ENCODE measurements at places on chromosomes 3 and 15.

- DNase-seq = peak; percentile 97
These were observed 41.9 kb downstream of the NIPA2 start for GRCh38 chr15:22880068-22880980.

- DNase-seq = no peak
These were observed 25.3 kb downstream of the SEMA5B start for GRCh38 chr3:123002100-123002748.

DNA sequence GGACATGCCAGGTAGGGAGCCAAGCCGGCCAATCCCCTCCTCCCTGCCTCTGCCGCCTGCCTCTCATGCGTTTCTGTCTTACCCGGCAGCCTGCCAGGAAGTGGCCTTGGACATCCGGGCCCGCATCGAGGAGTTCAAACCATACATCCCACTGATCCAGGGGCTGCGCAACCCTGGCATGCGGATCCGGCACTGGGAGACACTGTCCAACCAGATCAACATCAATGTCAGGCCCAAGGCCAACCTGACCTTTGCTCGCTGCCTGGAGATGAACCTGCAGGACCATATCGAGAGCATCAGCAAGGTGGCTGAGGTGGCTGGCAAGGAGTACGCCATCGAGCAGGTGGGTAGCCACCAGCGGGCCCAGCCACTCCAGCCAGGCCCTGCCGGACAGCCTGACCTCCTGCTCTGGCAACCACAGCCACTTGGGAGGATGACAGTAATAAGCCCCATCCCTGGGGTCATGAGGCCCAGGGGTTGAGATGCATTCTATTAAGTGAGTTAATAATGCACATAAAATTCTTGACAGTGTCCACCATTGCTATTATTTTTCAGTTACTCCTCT lies 37.3 kb downstream of the DNAH1 start:
- no peak for DNase-seq

- no peak for DNase-seq
These were observed 11.5 kb upstream of the TFG start for GRCh38 chr3:100697723-100698285.

DNA sequence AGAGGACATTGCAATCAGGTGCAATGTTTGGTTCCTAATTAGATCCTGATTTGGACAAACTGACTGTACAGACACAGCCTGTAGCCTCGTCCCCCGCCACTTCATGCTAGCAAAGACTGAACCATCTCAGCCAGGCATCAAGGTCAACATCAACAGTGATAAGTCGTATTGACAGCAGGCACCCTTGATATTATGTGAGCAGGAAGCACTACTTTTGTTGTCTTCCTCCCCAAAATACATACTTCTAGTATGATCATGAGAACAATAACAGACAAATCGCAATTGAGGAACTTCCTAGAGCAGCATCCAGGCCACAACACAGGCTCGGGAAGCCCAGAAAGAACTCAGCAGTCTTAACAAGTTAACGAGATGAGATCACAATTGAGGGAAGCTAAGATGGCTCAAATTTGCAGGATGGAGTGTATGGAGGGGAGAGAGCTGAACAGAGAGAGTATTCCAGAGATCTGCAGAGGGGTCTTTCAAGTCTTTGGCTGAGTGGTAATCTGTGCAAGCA lies 20.4 kb downstream of the TGM5 start:
- no peak for DNase-seq

- DNase-seq = peak; percentile 86
These were observed 9.1 kb downstream of the AMOTL2 start for GRCh38 chr3:134364936-134365765.

DNA sequence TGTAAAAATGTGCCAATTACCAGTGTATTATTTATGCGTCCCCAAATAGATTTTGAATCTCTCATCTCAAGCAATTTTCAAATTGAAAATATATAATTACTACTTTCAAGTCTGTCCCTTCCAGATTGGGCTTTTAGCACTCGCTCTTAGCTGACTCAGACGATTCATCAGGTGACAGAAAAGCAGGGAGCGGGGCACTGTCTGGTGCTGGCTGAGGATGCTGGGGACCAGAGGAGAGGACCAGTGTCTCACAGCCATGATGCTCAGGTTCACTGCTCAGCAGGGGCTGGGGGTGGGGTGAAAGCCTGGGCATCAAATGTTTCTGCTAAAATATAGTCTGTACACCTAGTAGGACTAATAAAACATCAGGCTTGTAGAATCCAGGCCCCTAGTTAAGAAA lies 199.9 kb downstream of the GABRG3 start:
- no peak for DNase-seq

- DNase-seq = no peak
These were observed 33.9 kb downstream of the MYO5C start for GRCh38 chr15:52261498-52262242.

DNA sequence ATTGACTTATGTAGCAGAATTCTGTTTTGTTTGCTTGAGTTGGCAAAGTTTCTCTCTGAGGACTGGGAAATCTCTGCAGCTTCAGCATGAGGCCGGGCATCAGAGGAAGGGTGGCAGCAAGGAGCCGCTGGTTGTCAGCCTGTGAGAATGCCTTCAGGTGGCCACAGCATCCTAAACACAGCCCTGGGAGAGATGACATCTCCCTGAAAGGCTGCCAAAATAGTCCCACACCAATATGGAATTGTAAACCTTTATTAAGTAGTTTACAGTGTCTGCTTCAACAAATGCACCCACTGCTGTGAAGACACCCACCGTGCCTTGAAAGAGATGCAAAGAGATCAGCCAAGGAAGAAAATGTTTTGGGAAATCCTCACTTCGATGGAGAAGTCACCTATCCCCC lies 609.7 kb upstream of the ARRDC4 start:
- DNase-seq = no peak

- no peak for DNase-seq
These were observed 54.4 kb downstream of the LARS2 start for GRCh38 chr3:45442679-45443253.

DNA sequence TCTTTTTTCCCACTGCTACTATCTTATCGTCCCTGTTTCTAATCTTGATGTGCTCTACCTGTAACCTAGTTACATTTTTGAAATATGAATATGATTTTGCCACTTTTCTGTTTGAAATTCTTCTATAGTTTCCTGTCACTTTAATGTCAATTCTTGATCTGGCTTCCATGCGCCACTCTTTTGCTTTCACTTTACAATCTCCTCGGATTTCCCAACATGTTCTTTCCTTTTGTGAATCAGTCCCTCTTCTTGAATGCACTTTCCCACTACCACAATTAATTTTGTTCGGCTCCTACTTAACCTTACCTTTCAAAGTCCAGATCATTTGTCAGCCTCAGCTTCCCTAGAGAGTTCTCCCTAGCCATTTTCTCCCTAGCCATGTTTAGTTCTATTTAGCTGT lies 8.3 kb downstream of the TIMMDC1 start:
- peak; percentile 6 for DNase-seq

GRCh38 chr15:37072181-37072580 lies 28.2 kb downstream of the MEIS2 start:
- DNase-seq = no peak

- DNase-seq = no peak
These were observed 69.2 kb downstream of the ATP8B4 start for GRCh38 chr15:50049871-50050270.

- no peak for DNase-seq
These were observed 60.2 kb downstream of the SCN5A start for GRCh38 chr3:38588995-38589937.

DNA sequence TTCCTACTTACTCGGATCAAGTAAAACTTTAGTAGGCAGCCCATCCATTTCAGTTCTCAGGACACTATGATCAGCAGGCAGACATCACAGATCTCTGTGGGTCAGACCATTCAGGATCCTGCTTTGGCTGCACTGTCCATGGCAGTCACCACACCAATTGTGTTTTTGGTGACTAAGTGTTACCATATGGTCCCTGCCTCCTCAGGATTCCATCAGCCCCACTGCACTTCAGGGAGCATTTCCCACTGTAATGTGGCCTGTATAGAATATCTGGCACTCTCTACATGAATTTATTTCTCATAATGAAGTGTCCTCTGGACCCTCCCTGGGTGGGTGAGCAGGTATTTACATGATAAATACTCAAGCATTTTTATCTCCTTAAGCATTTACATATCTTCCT lies 41.3 kb downstream of the ZNF445 start:
- no peak for DNase-seq

DNA sequence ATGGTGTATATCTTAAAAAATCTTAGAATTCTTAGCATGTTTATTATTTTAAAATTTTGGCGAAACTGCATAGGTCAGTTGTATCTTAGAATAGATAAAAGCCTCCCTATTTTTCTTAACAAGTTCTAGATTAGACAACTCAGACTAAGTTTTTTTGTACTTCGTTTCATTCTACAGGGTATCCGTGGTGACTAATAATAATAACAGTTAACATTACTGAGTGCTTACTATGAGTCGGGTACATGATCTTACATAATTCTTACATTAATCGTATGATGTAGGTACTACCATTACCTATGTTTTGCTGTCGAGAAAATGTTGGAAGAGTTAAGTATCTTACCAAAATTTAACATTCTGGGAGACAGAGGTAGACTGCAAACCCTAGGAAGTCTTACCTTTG lies 60.7 kb downstream of the UBE2E2 start:
- no peak for DNase-seq

DNA sequence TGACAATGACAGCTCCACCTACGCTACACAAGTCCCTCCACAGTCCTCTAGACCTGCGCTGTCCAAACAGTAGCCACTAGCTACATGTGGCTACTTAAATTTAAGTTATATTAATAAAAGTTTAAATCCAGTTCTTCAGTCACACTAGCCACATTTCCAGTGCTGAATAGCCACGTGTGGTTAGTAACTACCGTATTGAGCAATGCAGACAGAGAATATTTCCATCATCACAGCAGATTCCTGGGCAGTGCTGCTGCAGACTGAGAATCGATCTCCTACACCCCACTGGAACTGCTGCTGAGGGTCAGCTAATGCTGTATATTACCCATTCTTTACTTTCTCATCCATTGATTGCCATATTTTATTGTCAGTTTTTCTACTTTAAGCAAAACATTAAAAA lies 40.9 kb downstream of the HDC start:
- no peak for DNase-seq

All from Jurkat, Clone E6-1 (cell line).